ENCODE measurements at places on chromosomes 3 and 15.

GRCh38 chr3:156654834-156655233 is 19.6 kb upstream of the TIPARP start:
- DNase-seq: no peak

DNA sequence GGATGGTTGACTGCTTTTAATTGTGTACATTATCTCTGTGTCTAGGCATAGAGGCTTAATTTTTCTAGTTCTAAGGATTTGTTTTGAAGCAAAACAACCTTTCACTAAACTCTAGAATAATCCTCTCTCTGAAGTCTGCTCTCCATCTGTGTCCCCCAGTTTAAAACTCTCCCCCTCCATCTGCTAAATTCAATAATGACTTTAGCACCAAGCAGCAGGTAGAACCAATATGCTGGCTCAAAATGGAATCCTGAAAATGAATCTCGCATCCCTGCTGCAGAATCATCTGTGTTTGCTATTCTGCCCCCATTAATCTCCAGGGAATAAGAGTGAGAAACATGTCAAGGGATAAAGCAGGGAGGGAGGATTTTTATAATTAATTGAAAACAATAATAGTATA is 111.8 kb downstream of the TUSC7 start:
- no peak for DNase-seq

DNA sequence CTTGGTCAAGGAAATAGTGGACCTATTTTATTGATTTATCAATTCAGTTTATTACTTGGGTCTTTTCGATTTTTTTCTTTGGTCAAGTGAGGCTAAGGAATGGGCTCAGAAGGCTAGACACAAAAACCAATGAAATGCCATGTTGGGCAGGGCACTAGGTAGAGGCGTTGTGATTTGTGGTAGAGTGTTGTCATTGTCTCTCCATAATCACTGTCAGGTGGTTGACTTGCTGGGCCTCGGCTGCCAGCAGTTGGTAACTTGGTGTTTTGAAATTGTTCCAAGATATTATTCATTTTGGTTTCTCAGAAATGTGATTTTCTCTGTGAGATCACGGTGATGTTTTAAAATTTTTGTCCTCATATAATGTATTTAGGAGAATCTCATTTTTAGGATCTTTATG is 173.6 kb downstream of the KLHL25 start:
- DNase-seq: no peak

- no peak for DNase-seq
Observed at GRCh38 chr3:146280864-146281263, 30.0 kb upstream of the PLSCR4 start.

DNA sequence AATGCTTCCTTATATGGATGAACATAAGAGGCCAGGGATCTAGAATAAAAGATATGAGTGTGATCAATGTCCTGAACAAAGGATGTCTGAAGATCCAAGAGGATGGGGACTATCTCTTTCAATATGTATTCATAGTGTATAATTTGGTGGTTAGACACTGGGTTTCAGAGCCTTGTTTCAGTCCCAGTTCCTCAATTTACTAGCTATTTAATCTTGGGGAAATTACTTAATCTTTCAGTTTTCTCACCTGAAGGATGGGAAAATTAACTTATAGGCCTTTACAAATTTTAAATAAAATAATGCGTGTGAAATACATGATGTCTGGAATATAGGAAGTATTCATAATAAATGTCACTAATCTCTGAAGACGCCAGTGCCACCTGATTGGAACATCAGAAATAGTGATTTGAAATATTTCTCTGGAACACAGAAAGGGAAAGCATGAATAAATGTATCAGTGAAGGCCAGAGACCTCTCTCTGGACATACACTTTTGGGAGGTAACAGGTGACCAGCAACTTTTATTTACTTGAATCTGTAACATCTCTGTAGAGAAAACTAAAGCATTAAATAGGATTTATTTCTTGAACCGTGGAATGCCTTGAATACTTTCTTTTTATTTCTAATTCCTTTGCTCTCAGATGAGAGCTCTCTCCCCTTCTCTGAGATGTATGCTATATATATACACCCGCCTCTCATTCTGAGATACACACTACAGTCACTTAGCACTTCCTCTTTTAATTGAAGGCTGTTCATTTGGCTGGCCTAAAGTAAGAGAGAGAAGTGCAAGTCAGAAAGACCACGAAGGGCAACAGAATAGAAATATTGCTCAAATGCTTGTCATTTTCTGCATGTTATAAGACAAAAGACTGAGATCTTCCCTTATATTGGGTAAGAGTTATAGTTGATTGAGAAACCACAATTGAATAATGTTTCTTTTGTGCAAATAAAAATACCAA is 407.1 kb downstream of the LSAMP start:
- no peak for DNase-seq

DNA sequence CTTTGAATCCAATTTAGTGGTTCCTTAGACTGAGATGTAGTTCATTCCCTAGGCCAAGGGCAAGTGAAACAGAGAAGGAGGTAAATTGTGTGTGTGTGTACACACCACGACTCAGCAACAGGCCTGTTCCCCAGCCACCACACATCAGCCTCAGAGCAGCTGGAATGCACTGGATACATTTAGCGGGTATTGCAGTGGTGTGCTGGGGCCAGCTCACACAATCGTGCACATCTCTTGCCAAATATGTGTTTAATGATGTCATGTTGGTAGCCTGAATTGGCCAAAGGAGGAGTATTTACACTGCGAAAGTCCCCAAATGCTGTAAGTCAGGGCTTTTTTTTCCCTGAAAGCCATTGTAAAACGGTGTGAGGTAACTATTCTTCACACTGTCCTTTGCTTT is 82.3 kb downstream of the RBPMS2 start:
- no peak for DNase-seq
